Activated CD4-positive, alpha-beta memory T cell treated with anti-CD3 and anti-CD28 coated beads for 36 hours (primary cell): ENCODE measurements at places on chromosomes 2 and 18. TPM values are rescaled to one million over a fixed set of nuclear protein-coding genes. Genes with fewer than 3 reads are reported as not detected.

DNA sequence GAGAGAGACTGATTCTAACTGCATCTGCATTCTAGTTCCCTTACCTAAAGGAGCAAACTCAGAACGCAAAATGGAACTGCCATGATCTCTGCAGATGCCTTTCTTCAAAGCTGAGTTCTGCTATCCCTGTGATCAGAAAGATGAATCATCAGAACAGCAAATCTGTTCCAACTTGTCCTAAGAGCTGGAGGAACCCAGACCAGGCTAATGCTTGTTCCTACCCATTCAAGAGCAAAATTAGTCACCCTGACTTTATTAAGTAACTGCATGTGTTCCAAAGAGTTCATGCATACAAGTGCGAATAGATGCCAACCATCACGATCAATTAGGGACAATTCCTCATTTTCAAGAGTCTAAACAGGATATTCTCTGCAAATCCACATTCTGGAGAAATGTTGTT, 46.5 kb downstream of the MBP start:
- DNase-seq, result no peak

GRCh38 chr2:216215658-216216390, 106.7 kb downstream of the XRCC5 start:
- no peak for DNase-seq

GRCh38 chr18:75213611-75214331, 3.2 kb downstream of the TSHZ1 start:
- no peak for DNase-seq

- DNase-seq, result no peak
Measured at GRCh38 chr2:176934869-176935415, 277.7 kb upstream of the HNRNPA3 start.

GRCh38 chr2:165793779-165794535, at the start of gene GALNT3:
Gene GALNT3, minus strand, starts transcription at chr2:165794247. Its CDS starts 23,547 bp downstream, at chr2:165770700.
- DNase-seq, result peak; percentile 43

GRCh38 chr2:165686800-165687199, 107.2 kb downstream of the GALNT3 start:
- DNase-seq, result no peak

DNA sequence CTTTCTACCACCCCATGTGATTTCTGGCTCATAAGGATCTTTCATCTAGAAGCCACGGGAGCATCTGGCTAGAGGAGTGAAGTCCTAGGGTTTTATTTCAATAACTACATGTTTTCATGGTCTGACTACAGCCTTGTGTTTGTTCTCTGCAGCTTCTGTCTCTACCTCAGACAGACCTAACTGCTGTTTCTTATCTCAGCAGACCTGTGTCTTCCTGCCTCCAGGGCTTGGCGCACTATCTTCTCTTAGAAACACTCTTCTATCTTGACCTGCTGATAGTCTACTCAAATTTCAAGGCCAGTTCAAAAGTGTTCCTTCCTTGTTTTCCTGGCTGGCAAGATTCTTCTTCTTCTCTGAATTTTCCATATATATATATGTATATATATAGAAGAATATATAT, 11.0 kb upstream of the TRIB2 start:
- DNase-seq, result no peak

- DNase-seq, result no peak
Measured at GRCh38 chr2:225288986-225289385, 110.5 kb upstream of the NYAP2 start.

DNA sequence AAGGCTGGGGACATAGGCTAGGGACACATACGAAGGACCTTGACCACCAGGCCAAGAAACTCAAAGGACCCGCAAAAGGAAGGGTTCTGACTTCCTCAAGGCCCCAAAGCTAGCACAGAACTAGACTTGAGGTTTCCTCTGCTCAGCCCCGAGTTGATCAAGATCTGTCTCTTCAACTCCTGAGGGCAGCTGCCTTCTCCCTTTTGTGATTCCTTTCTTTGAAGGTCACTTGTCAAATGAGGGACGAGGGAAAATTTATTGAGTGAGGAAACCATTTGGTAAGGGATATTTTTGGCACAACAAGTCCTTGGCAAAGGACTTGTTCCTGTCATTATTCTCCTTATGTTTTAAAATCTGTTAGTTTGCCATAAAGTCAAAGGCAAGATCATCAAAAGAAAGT, 12.3 kb upstream of the ROCK2 start:
- no peak for DNase-seq

DNA sequence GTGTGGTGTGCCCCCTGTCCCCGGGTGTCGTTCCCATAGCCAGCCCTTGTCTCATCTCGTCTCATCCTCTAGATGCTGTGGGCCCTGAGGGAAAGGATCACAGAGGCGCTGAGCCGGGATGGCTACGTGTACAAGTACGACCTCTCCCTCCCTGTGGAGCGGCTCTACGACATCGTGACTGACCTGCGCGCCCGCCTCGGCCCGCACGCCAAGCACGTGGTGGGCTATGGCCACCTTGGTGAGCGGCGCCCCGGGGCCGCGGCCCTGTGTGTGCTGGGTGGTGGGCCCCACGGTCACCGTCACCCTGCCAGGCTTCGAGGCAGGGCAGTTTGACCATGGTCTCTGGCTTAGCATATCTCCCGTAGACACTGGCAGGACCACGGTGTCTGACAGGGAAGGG, 20.8 kb upstream of the GAL3ST2 start:
- no peak for DNase-seq

DNA sequence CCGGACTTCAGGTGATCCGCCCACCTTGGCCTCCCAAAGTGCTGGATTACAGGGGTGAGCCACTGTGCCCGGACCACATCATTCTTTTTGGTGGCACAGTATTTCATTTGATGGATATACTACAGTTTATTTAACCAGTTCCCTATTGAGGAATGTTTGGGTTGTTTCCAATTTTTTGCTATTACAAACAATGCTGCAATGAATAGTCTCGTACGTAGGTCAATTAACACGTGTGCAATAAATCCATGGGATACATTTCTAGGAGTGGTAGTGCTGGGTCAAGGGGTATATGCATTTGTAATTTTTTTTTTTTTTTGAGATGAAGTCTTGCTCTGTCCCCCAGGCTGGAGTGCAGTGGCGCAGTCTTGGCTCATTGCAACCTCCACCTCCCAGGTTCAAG, 28.4 kb upstream of the XPO1 start:
- no peak for DNase-seq

DNA sequence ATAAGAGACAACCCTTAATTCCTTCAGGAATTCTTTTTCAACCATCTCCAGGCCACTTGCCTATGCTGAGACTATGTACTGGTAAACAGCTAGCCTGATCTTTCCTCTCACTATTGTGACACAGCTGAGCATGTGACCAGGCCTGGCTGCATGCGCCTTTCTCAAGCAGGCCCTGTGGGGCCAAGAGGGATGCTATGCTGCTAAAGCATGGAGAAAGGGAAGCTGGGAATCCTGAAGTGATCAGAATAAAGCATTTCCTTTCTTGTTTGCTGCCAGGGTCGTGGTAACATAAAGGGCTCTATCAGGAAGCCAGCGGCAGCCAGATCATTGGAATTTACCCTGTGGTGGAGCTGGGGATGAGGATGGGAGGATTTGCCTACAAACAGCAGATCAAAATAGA, 29.8 kb upstream of the LCLAT1 start:
- no peak for DNase-seq

DNA sequence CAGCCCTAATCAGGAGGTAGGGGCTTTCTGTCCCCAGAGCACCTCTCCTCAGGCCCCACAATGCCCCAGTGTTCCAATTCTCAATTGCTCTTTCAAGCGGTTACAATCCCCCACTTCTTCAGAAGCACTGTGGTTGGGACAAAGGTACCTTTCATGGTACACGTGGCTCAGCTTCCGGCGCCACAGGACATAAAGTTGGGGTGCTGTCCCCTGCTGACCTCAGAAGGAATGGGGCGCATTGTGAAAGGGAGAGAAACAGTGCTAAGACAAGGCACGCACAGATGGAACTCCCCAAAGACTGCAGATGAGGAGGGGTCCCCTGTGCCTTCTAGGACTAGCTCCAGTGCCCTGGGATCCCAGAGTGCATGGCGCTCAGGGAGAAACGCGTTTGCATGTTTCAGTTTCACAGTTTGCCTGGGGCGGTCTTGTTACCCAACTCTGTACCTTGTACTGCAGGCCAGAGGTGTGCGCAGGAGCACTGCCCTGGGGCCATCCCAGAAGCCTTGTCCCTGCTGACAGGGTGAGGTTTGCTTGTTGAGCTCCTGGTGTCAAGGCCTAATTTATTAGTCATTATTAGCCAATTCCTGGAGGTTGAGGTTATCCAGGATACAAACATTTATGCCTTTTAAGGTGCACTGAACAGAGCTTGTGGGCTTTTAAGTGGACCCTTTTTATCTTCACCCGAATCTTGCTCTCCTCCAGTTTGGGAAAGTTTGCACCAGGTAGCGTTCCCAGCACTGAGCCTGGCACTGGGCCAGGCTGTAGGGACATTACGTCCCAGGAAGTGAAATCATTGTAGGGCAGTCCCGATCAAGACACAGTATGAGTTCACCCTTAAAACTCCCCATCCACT, 7.6 kb downstream of the CNDP1 start:
- no peak for DNase-seq

- peak; percentile 32 for DNase-seq
Measured at GRCh38 chr2:134676960-134677359, 41.8 kb downstream of the TMEM163 start.

- no peak for DNase-seq
Measured at GRCh38 chr2:105081006-105081601, 43.2 kb downstream of the MRPS9 start.

GRCh38 chr2:95024371-95024770, 1.1 kb upstream of the MAL start:
- DNase-seq, result no peak

- no peak for DNase-seq
Measured at GRCh38 chr2:44836916-44837315, 104.6 kb upstream of the SIX3 start.

DNA sequence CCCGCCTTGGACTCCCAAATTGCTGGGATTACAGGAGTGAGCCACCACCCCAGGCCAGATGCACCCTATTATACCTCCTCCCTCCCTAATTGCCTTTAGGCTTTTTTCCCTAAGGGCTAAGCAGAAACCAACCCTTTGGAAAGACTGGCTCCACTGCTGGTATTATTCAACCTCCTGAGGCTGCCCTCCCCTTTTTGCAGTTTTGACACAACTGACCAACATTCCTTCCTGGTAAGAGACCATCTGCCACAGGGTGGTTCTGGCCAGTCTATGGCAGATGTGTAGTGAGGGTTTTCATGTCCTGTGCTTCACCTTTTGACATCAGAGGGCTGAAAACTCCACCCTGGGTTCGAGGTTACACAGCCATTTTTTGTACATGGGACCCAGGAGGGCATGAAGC, 1785.3 kb upstream of the CELF4 start:
- DNase-seq, result no peak

DNA sequence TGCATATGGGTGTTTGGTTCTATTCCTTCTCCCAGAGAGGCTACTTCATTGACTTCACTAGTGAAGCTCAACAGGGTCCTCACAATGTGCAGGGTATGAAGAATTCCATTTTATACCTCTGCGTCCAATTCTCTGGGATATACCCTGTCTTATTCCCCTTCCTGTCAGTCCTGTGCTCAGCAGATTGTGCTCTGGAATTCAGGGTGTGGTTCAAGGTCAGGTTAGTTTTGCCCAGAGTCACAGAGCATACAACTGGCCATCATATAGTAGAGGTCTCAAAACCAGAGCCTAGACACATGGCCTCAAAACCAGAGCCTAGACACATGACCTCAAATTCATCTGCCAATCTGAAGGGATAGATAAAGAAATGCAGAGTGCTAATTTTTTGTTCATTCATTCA, 38.8 kb upstream of the VIT start:
- DNase-seq, result no peak

- DNase-seq, result no peak
Measured at GRCh38 chr2:96521219-96521618, 15.3 kb upstream of the ARID5A start.

GRCh38 chr18:13544953-13545352, 181.4 kb downstream of the FAM210A start:
- DNase-seq, result no peak

DNA sequence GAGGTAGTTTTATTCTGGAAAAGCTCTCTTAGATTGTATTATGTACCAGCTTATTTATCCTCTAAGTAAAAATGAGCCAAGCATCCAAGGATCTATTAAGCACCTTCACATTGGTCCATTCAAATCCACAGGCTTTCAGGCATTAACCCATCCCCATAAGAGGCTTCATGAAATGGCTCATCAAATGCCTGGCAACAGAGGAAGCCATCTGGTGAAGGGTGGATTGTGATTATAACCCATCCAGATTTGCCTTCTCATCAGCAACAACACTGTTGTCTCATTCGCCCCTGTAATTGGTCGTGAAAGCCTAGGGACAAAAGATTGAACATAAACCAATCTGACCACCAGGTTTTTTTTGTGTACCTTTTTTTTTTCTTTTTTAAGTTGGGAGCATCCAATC, 134.3 kb upstream of the TACR1 start:
- DNase-seq, result no peak

- no peak for DNase-seq
Measured at GRCh38 chr2:43368483-43369385, 142.3 kb upstream of the ZFP36L2 start.

DNA sequence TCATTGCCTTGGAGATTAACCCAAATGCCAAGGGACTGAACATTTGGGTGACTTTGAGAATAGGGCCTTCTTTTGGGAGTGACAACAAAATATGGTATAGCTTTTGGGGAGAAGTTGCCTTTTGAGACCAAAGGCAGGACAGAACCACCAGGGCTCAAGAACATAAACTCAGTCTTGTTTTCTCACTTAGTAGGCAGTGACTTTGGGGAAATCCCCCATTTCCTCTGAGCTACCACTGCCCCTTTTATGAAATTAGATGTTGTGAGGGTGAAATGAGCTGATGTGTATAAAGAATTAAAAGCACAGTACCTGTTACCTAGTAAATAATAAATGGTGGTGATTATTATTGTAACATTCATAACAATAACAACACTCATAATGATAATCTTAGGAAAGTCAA, 36.5 kb downstream of the GPD2 start:
- no peak for DNase-seq

- no peak for DNase-seq
Measured at GRCh38 chr2:199806179-199806578, 44.8 kb downstream of the FTCDNL1 start.

GRCh38 chr2:173874003-173874893, 90.9 kb downstream of the SP3 start:
- DNase-seq, result no peak

- DNase-seq, result no peak
Measured at GRCh38 chr18:10249270-10249669, 205.2 kb upstream of the APCDD1 start.

- DNase-seq, result no peak
Measured at GRCh38 chr2:223580951-223581350, 21.2 kb downstream of the SCG2 start.

The TYW5 gene
- total RNA-seq, result 9.8 TPM

The DPY30 gene
- 89.2 TPM for total RNA-seq

The IGFBP5 gene
- total RNA-seq, result not detected

The SNRNP200 gene
- total RNA-seq, result 175 TPM

The MROH2A gene
- total RNA-seq, result not detected

The REG3A gene
- not detected for total RNA-seq

The SANBR gene
- 5.3 TPM for total RNA-seq

The MATN3 gene
- total RNA-seq, result not detected

The DPP10 gene
- not detected for total RNA-seq

The IL1RN gene
- total RNA-seq, result 10.5 TPM

The SERPINB4 gene
- total RNA-seq, result not detected

The RESP18 gene
- not detected for total RNA-seq
